ENCODE measurements at places on chromosomes 5 and 9.

DNA sequence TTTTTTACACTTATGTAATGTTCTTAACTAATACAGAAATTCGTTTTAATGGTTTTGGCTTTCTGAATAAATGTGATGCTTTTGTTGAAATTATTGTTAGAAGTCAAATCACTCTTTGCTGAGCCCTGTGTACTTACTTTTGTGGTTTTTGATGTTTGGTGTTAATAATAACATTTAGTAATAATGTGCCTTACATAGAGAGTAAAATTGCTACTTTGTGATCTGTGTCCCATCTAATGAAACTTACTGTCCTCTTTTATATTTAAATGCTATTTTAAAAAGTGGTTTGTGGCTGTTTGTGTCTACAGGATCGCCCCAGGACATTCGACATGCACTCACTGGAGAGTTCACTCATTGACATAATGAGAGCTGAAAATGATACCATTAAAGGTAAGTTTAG, 22.1 kb downstream of the CPEB4 start:
- DNase-seq, result no peak

DNA sequence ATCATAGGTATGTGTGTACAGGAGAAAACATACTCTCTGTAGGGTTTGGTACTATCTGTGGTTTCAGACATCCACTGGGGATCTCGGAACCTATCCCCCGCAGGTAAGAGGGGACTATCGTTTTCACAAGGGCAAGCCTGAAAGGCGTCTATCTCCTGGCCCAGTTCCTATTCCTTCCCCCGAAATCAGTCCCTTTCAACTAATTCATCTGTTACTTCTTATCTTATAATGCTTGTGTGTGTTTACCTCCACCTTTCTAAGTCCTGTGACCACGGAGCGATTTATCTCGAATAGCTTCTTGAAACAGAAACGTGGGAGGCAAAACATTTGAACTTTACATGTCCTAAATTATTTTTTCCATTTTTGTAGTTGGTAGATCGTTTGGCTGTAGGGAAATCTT, 11.4 kb downstream of the ABO start:
- no peak for DNase-seq

- DNase-seq, result peak; percentile 71
Observed at GRCh38 chr5:157993986-157994691, 135.2 kb upstream of the CLINT1 start.

DNA sequence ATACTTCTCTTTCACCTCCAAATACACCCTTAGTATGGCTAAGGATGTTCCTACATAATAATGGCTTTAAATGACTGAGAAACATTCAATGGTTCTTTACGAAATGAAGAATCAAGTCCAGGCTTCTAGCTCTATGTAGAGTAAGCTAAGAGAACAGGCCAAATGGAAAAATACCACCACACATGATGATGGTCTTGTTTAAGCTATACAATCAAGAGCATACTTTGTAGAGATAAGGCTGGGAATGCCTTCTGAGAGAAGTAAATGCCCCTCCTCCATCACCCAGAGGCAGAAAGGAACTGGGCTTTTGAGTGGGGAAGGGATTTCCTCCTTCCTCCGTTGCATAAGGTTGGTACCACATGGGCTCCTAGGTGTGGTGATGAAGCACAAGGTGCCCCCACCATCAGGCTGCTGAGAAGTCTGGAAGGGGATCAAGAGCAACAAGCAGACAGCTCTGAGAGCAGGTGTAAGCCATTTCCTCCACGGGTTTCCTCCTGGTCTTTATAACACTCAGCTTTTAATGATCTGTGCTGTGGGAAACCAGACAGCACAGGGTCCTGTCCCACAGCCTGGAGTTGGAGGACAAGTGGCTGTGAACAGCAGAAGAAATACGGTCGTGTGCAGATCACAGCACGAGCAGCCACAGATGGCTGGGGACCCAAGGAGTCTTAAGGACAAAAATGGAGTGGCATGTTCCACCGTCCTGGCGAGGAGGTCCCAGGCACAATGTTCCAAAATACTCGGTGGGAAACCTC, 396.9 kb downstream of the CTNND2 start:
- DNase-seq, result no peak

DNA sequence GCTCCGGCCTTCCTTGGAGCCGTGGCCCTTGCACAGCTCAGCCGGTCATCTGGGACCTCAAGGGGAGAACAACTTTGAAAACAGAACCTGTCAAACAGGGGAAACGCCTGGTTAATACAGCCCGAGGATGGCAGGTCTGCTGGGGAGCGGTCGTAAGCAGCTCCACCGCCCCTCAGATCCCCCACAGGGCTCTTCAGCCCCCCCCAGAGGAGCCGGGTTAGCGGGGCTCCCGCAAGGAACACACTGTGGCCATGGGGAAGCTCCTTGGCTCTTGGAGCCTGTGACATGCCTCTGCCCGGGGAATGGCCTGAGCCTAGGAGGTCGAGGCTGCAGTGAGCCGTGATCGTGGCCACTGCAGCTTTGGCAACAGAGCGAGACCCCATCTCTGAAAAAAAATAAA, 6.8 kb downstream of the TMEM250 start:
- no peak for DNase-seq

GRCh38 chr9:133490865-133491655, 12.2 kb upstream of the SLC2A6 start:
- DNase-seq, result no peak

- DNase-seq, result no peak
Observed at GRCh38 chr5:1442222-1443145, 2.8 kb downstream of the SLC6A3 start.

- DNase-seq, result peak; percentile 31
Observed at GRCh38 chr5:79200573-79201183, 35.3 kb upstream of the JMY start.

GRCh38 chr5:157366741-157367674, 93.0 kb upstream of the NIPAL4 start:
- peak; percentile 92 for DNase-seq

- no peak for DNase-seq
Observed at GRCh38 chr5:116559239-116559638, 15.4 kb downstream of the SEMA6A start.

- no peak for DNase-seq
Observed at GRCh38 chr9:32716955-32717543, 66.3 kb upstream of the TMEM215 start.

- no peak for DNase-seq
Observed at GRCh38 chr5:128842241-128842640, 123.0 kb upstream of the SLC27A6 start.

GRCh38 chr5:128774605-128775004, 190.7 kb upstream of the SLC27A6 start:
- DNase-seq, result no peak

GRCh38 chr5:131324303-131324702, 60.5 kb downstream of the CDC42SE2 start:
- peak; percentile 26 for DNase-seq

DNA sequence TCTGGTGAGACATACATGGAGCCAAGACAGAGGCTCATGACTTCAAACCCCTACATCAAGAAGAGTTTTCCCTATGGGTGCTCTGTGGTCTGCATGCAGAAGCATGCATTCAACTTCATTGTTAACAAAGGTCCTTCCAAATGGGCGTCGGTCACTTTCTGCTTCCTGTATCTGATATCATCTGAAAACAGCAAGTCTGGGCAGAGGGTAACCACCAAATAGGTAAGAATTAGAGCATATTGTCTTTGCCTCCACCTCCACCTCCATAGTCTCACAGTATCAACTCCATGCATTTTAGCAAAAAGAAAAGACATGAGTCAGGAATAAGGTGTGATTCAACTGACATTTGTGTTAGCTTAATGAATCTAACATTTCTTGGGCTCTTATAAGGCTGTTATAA, 462.9 kb downstream of the DMRT2 start:
- no peak for DNase-seq

GRCh38 chr5:2385818-2386217, 365.7 kb downstream of the IRX2 start:
- DNase-seq, result no peak

DNA sequence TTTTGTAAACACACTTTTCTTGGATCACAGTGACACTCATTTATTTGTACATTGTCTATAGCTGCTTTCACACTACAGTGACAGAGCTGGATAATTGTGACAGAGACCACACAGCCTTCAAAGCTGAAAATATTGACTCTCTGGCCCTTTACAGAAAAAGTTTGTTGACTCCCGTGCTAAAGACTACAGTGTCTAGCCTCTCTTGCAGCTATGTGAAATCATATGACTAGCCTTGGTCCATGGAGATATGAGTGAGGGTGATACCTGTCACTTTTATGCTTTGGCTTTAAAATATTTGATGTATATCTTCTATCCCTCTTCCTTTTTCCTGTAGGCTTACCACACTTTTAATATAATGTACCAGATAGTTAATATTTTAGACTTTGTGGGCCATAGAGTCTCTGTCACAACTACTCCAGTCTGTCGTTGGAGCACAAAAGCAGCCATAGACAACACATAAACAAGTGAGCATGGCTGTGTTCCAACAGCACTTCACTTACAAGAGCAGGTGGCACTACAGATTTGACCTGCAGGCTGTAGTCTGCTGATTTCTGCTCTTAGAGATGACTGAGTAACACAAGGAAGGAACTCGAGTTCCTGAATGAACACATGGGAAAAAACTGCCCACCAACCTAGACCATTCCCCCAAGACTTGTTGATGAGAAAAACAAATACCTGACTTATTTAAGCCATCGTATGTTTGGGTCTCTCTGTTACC, 73.5 kb upstream of the ANKRD55 start:
- no peak for DNase-seq

DNA sequence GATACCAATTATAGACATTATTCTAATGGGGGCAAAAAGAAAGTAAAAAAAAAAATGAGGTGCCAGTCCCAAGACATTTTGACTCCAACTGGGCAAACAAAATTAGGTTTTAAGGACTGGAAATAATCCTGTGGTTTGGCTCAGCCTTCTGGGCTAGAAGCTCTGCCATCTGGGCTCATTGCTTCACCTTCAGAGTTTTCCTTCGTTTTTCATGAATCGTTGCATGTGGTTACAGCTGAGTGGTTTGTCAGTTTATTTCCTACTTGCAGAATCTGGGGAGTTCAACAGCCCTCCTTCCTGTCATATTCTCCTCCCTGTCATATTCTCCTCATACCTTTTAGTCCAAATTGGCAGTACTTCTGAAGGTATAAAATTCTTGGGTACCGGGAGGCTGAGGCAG, 12.0 kb downstream of the UGT3A2 start:
- no peak for DNase-seq

- peak; percentile 56 for DNase-seq
Observed at GRCh38 chr5:107968406-107968843, 297.7 kb upstream of the EFNA5 start.

- DNase-seq, result peak; percentile 93
Observed at GRCh38 chr9:113955076-113955752, 79.1 kb downstream of the ZNF618 start.

DNA sequence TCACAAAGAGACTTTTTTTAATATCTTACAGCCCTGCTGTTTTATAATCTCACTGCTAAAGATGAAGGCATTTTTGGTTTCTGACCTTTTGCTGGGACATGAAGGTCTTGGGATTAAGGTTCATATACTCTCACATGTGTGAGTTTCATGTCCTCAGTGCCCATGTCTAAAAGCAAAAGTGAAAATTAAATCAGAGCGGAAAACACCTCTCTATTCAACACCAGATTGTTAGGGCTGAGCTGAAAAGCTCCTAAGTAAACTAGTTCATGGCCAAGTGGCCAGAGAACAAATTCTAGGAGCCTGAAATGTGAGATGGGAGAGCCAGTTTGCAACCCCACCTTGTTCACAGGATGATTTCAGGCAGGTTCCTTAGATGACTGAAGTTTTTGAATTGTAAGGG, 110.9 kb downstream of the GRIA1 start:
- DNase-seq, result no peak

DNA sequence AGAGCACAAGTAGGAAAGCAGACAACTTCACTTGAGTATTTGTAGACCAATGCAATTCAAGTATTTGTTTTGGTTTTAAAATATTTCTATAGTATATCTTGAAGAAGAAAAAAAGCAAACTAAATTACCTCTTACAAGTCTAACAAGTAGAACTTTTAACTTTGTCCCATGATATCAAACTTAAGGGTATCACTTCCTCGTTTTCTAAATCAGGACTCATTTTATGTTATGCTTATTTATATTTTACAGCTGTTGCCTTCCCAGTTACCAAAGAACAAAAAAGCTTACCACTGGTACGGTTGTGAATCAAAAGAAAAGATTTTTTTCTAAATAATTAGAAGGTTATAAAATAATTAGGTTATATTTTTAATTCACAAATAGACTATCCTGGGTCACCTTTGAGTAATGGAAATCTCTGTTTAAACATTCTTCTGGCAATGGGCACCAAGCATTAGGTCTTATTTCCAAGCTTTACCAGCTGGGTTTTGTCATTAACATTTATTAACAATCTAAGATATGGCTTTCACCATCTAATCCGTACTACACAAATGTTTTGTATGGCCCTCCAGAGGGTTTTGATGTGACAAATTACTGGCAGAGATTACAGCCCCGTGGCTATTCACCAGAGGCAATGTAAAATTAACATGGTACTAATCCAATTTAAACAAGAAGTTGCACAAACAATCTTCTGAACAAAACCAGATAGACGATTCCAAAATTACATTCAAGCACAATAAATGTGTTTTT, 63.6 kb downstream of the CEP120 start:
- peak; percentile 23 for DNase-seq

- DNase-seq, result no peak
Observed at GRCh38 chr5:12125895-12126294, 221.6 kb upstream of the CTNND2 start.

DNA sequence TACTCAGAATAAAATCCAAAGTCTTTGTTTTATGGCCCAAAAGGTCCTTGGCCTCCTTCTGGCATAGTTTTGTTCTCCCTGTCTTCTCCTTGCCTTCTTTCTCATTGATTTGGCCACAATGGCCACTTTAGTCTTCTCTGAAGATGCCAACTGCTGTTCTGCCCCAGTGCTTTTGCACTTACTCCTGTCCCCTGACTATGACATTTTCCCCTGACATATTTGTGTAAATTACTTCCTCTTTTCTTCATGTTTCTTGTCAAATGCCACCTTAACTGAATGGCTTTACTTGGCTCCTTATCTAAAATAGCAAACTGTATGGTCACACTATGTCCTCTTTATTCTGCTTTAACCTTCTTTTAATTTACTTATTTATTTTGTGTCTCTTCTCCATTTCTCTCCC, 484.7 kb upstream of the ARRDC3 start:
- DNase-seq, result no peak

DNA sequence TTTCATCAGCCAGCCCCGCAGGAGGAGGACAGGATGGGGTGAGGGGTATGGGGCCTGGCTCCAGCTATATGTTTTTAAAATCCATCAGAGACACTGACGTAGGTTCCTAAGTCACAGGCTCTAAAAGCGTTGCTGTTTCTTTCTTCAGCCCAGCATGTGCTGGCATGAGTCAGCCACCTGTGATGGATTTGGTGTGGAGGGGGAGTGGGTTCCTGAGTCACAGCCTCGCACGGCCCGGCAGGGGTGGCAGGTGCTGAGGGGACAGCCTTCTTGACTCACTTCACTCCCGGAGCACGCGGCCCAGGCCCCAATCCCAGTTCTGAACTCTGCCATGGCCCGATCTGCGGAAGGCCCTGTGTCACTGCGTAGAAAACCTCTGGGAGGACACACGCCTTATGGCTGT, 38.8 kb upstream of the RPL26L1 start:
- peak; percentile 91 for DNase-seq

GRCh38 chr9:29220596-29221251, 1647.4 kb upstream of the C9orf72 start:
- DNase-seq, result no peak

Data from fibroblast of skin of scalp (primary cell).